ENCODE measurements at places on chromosomes 12 and 14.

DNA sequence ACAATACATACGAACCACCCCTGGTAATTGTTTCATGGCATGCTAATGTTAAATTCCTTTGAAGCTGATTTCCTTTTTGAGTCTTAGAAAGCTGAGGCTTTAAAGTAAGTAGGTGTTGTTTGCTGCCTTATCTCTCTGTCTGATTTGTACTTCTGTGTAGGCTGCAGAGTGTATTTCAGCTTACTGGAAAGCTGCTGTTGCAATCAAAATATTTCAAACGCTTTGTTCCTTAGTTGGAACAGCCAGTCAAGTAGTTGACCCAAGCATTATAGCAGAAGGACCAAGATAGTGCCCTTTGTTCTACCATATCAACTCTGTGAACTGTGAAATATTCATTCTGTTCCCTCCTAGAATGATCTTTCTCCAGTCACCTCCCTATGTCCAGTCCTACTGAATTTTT lies 3.1 kb downstream of the PKP2 start:
- DNase-seq = peak; percentile 20

GRCh38 chr14:48936362-48936761 lies 649.8 kb downstream of the RPS29 start:
- DNase-seq = peak; percentile 43

DNA sequence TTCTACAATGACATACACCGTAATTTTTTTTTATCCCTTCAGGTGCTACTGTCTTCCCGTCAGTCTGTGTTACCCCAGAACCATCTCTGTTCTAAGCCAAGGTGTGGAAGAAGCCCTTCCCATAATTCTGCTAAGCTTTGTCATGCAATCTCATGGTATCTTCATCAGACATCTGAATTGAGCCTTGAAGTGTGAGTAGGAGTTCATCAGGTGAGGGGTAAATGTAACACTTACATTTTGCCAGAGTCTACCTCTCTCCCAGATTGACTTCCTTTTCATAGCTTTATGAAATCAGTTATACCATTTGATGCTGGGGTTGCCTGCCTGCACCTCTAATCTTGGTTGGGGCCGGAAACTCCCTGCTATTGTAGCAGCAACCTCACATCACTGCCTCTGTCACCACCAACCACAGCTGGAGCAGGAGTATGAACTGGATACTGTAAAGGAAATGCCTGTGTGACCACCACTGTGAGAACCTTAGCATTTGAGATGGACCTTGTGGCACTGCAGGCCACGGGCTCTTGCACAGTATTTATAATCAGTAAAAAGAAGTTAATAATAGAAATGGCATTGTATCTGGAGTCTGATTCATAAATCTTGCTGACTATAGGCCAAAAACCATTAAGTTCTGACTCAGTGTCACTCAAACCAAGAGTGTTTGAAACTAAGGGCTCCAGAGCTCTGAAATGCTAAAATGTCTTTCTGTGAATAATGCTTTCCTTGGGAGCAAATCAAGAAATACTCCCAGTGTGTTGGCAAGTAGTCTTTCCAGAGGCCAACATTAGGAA lies 58.7 kb upstream of the STK38L start:
- DNase-seq = peak; percentile 91

DNA sequence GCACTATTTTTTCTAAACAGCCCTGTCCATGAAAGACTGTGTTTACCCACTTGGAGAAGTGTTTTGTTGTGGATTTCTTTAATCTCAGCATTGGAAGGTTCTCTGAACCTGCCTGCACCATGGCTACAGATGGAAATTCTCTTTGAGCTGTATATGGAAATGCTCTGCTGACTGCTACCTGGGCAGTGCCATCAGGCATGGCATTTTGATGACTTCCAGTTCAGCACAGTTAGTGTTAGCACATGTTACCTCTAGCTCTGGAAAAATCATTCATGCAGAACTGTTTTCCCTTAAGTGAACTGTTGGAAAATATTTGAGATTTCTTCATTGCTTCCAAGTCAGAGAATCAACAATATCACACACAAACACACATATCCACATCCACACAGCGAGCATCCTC lies 52.6 kb upstream of the RIC8B start:
- no peak for DNase-seq

DNA sequence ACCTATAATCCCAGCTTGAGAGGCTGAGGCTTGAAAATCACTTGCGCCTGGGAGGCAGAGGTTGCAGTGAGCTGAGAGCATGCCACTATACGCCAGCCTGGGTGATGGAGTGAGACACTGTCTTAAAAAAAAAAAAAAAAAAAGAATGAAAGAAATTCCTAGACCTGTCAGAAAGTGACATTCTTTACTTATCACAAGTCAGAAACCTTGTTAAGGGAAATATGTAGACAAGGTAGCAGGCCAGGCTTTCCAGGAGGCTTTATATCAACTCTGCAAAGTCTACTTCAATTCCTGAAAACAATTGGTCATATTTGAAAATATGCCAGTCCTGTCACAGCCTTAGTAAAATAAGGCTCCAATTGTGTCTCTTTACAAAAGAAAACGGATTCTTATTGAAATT lies 19.1 kb upstream of the MMP19 start:
- DNase-seq = no peak

DNA sequence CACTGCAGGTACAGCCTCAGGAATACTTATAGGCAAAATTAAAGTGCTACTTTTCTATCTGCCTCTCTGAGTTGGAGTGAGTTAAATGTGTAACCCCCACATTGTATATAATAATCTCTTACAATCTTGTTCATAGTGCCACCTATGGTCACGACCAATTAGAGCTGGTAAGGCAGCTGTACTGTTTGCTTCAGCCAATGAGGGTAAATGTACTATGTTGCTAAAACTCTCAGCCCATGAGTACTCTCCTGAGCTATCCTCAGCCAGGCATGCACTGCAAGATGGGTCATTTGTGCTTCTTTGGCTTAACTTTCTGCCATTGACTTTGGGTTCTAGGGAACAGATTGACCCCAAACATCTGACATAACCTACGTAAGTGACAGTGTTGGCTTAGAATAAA lies 15.0 kb upstream of the MDM2 start:
- peak; percentile 25 for DNase-seq

DNA sequence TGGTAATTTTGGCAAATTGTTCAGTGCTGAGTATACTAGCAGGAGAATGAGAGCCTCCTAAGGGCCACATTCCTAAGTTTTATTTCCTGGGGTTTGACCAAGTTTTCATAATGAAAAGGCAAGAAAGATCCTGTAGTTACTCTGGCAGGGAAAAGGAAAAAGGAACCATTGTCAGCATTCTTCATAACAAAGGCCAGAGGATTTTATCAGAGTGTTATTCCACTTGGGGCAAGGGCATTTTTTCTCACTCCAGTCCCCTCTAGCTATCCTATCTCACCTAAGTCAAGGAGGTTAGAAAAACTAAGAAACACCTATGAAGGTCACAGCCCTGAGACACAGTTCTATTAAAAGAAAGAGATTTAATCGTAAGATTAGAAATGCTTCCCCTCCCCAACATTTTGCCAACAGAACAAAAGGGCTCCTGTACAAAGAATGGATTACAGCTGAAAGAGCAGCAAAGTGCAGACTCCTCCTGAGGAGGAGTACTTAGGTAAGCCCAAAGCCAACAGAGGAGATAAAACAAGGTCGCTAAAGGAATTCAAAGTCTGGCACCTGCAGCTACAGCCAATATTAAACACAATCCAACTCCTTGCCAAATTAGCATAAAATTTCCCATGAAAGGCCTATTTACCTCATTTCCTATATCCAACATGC lies 162.4 kb downstream of the GALC start:
- DNase-seq = no peak

DNA sequence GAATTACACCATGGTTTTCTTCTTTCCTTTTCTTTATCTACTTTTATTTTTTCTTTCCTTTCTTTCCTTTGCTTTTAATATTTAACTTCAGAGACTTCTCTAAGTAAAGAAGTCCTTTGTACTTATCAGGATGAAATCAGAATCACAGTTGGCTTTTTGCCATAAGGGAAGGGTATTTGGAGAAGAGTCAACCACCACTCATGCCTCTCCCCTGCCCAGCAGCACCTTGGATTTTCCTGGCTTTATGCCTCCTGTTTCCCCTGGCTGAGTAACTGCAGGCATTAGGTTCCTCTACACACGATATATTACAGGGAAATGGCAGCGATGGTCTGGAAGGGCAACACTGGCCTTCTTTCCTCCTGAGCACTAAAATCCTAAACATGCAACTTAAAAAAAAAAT lies 266.4 kb upstream of the CAND1 start:
- peak; percentile 3 for DNase-seq

DNA sequence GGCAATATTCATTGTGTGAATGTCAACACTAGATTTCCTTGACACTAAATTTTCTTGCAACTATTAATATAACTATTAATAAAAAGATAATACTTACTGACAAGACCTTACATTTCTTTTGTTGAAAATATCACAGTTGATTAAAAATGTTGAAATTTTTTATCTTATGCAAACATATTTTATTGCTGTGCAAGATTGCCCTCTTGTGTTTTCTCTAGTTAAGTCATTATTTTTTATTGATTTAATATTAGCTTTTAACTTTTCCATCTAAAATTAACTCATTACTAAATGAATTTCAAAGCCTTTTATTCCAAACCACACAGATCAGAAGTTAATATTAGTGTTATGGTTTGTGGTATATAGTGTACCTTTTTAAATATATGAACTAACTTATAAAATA lies 11.7 kb upstream of the NAA30 start:
- no peak for DNase-seq

GRCh38 chr12:646442-647384 lies 16.5 kb downstream of the NINJ2 start:
- no peak for DNase-seq

- peak; percentile 34 for DNase-seq
Observed at GRCh38 chr12:43292699-43293098, 259.3 kb downstream of the ADAMTS20 start.

- no peak for DNase-seq
Observed at GRCh38 chr12:15208140-15208539, 13.1 kb downstream of the RERG start.

DNA sequence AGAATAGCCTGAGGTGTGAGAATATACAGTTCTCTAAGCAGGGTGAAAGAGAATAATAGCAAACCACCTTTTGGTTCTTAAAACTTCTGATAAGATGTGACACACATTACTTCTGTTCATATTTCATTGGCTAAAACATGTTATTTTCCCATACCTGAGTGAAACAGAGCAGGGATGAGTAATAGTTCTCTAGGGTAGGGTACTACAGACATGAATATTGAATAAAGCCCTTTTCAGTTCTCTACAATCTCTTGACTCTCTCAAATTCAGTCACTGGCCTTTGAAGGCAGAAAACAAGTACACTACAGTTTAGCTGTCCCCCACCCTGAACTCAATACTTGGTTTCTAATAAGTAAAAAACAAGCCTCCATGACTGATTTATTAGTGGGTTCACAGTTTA lies 454.1 kb upstream of the MDGA2 start:
- DNase-seq = no peak

GRCh38 chr12:40226705-40227104 lies 1.9 kb downstream of the LRRK2 start:
- peak; percentile 33 for DNase-seq

DNA sequence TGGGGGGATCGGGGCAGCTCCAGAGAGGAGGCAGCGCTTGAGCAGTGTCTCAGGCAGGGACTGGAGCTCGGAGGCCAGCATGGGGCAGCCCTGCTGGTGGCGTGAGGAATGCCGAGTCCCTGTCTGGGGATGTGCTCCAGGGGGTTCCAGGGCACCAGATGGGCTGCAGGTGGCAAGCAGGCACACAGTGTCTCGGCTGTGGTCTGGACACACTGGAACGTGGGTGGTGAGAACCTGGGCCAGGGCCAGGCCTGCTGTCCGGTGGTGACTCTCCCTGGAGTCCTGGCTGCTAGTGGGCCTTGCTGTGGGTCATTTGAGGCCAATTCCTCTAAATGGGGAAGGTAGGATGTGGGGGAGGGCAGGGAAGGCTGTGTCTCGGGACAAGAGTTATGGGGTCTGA lies 199.4 kb upstream of the RTL1 start:
- DNase-seq = no peak

GRCh38 chr12:56574210-56574609 lies 52.6 kb downstream of the RBMS2 start:
- DNase-seq = no peak

GRCh38 chr12:89345830-89346740 lies 6.2 kb downstream of the DUSP6 start:
- peak; percentile 54 for DNase-seq

DNA sequence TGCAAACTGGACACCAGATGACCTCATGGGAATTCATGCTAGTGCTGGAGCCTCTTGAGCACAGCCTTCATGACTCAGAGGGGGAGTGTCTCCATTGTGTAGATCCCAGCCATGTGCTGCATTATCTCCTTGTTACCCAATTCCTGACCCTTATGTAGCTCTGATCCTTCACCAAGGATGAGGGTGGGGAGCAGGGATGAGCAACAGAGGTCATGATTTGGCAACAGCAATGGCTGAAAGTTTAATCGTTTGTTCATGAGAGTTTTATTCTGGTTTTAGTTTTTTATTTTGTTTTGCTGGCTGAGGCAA lies 9.5 kb upstream of the BDKRB1 start:
- peak; percentile 89 for DNase-seq

GRCh38 chr12:66661357-66661756 lies 17.5 kb downstream of the GRIP1 start:
- DNase-seq = no peak

- DNase-seq = no peak
Observed at GRCh38 chr12:4438834-4439596, 6.6 kb downstream of the FGF6 start.

DNA sequence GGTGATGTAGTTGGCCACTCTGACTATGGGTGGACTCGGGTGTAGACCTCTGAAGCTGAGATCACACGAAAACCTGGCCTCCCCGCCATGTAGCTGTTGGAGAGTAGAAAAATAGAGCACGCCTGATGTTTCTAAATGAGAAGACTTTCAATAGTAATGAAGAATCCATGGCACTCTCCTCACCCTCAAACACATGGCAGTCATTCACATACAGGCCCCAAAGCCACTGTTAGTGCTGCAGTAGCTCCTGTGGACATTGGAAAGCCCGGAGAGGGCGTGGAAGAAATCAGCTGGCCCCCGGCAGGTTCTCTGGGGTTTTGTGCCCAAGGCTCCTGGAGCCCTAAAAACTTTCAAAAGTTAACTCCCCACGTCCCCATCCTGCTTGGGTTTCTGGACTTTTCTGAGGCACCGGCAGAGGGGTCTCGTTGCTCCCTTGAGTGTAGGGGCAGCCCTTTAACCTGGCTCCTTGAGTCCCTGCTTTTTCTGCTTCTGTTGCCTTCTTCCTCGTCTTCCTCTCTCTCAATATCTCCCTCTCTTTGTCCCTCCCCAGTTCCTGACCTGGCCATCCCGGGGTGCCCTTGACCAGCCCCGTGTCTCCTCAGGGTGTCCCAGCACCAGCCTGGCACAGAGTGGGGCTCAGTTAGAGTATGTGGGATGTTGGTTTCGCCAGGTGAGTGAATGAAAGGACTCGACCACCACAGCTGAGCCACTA lies 8.3 kb downstream of the MEG3 start:
- no peak for DNase-seq

Measured in M059J (cell line).